ENCODE measurements at places on chromosomes 3 and 15.

- DNase-seq, result no peak
Measured at GRCh38 chr3:55185380-55185779, 257.5 kb upstream of the LRTM1 start.

DNA sequence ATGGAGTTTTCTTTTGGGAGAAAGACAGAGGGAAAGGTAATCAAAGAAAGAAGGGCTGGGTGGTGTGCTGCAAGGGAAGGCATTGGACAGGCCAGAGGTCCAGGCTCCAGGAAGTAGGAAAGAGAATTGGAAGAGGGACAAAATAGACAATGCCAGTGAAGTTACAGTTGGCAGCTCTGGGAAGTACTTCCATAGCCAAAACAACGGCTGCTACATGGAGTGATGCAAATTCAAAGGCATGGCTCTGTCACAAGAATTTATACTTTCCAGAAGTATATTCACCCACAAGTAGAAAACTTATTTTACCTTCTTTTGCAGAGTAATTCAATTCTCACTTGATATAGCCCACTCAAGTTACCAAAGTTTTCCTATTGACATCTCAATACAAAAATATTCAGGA is 191.5 kb downstream of the TNIK start:
- DNase-seq, result no peak

GRCh38 chr15:81901319-81901718 is 144.5 kb downstream of the MEX3B start:
- DNase-seq, result no peak

DNA sequence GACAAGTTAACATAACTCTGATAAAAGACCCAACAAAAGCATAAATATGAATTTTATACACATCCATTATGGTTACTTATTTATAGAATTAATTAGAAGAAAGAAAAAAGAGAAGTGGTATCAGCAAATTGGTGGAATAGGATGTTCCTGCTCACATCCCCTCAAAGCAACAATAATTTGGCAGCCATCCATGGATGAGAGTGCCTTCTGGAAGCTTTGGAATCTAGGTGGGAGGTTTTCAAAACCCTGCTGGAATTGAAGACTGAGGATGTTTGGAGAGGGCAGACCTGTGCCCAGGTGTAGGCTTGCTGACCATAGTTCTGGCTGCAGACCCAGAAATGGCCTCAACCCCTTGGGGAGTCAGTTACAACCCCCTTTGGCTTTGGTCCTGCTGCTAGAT is 91.2 kb downstream of the EDEM1 start:
- DNase-seq, result no peak

DNA sequence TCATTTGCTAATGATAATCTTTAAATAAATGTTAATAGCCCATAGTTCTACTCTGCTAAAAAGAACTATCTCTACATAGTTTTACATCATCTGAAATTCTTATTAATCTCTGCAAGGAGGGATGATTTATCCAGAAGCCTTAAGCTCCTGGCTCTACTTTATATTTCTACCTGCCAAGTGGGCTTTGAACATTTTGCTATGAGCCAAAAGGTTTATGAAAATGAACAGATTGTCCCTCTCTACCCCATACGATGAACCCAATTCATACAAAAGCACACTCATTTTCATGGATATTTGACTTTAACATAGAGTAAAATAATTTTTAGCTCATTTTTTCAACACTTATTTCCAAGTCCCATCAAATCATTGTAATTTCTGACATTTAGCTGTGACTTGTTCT is 611.0 kb downstream of the NSUN3 start:
- no peak for DNase-seq

- DNase-seq, result no peak
Measured at GRCh38 chr3:140384876-140385275, 293.0 kb upstream of the TRIM42 start.

GRCh38 chr15:45454814-45455213 is 67.7 kb downstream of the SLC30A4 start:
- peak; percentile 80 for DNase-seq

- no peak for DNase-seq
Measured at GRCh38 chr3:13500133-13500885, 20.2 kb downstream of the HDAC11 start.

GRCh38 chr15:67050062-67050461 is 15.3 kb upstream of the SMAD3 start:
- no peak for DNase-seq

DNA sequence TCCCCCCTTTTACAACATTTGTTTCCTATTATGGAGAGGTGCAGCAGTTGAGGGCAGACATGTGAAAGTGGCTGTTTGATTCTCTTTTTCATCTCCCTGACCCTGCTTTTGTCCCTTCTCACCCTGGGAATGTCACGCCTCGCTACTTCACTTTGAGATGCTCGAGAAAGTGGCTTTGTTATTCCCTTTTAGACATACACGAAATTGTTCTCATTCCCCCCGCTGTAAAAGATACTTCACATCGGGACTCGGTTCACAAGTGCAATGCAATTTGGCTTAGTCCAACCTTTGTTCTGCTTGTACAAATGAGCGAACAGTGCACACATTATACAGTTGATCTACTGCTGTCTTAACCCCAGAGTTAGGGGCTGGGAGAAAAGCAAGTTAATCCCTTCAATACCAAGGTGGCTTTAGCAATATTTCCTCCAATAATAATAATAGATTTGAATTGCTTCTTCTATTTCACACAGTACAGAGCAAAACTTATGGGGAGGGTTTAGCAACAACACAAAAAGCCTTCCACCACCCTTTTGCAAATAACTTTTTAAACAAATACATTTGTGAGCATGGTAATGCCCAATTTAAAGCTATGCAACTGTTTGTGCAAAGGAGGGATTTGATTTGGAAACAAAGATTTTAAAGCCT is 5.7 kb upstream of the FOXB1 start:
- DNase-seq, result no peak

GRCh38 chr15:34951993-34952392 is 17.5 kb downstream of the AQR start:
- no peak for DNase-seq

GRCh38 chr3:192831111-192831644 is 86.5 kb downstream of the MB21D2 start:
- DNase-seq, result no peak
